IMR-90 (cell line): ENCODE measurements at places on chromosomes 4 and X. TPM values are rescaled to one million over a fixed set of nuclear protein-coding genes. Genes with fewer than 3 reads are reported as not detected.

GRCh38 chr4:113635739-113636437 lies 125.7 kb downstream of the CAMK2D start:
- H3K4me1 ChIP-seq: peaks cover 15% of the 10 kb centered on the region
- H3K27ac ChIP-seq: no peak overlapping the region; the same call in 1 of the 2 replicates
- H3K27me3 ChIP-seq: no peaks in the 10 kb centered on the region
- H3K36me3 ChIP-seq: no peaks in the 10 kb centered on the region

GRCh38 chr4:164977243-164978164 lies at the start of gene TRIM61:
Gene TRIM61 (minus strand): TSS chr4:164977657. CDS start chr4:164970002, 7,655 bp downstream.
- peaks cover 1% of the 10 kb centered on the region; the same call in 1 of the 2 replicates for H3K36me3 ChIP-seq
- H3K27me3 ChIP-seq: no peaks in the 10 kb centered on the region
- peak within 1 kb of the TSS; percentile 45 for H3K27ac ChIP-seq

DNA sequence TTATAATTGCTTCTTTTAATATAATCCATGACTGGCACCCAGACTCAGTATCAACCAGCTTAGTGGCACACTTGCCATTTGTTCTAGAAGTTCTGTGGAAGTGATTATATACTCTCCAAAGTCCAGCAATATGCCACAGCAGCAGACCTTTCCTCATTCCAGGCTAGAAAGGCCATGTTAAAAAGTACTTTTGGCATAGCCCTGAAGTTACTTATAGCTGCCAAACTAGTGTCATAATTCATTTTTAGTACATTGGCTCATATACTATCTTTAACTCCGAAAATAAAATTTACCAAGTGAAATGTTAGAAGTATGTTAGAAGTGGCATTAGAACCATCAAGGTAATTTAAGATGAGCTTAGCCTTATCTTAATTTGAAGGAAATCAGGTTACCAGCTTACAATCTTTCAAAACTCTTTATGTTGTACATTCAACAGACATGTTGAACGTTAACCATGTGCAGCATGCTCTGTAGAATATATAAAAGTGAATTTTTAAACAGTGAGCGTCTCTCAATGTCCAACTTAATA lies 714.2 kb upstream of the LCORL start:
- no peak overlapping the region for H3K4me3 ChIP-seq
- no peaks in the 10 kb centered on the region for H3K4me1 ChIP-seq
- H3K27ac ChIP-seq: no peak overlapping the region
- no peaks in the 10 kb centered on the region for H3K36me3 ChIP-seq
- no peak for DNase-seq

DNA sequence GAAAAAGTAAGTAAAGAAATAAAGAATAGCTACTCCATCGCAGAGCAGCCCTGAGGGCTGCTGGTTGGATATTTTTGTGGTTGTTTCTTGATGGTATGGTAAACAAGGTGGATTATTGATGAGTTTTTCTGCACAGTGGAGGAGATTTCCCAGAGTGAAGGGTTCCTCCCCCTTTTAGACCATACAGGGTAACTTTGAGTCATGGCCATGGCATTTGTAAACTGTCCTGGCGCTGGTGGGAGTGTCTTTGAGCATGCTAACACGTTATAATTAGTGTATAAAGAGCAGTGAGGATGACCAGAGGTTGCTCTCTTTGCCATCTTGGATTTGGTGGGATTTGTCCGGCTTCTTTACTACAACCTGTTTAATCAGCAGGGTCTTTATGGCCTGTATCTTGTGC lies 128.2 kb downstream of the ASMT start:
- no peaks in the 10 kb centered on the region for H3K36me3 ChIP-seq
- DNase-seq: no peak
- no peak overlapping the region for H3K27ac ChIP-seq
- no peaks in the 10 kb centered on the region for H3K4me1 ChIP-seq
- H3K27me3 ChIP-seq: no peaks in the 10 kb centered on the region

DNA sequence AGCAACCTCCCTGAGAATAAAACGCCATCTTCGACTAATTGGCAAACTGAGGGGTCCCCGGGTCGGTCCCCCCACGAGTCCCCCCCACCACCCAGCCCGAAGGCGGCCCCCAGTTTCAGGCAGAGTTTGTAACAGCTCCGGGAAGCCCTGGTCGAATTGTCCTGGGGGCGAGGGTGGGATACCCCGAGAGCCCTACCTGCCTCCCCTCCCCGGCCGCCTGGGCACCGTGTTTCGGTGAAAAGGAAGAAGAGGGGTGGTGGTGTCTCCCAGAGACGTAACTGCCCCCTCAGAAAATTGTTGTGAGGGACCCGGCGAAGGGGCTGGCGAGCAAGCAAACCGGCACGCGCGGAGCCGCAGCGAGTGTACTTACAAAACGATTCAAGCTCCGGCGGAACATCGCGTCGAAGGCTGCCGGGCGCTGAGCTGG lies 1.2 kb downstream of the ATP11C start:
- H3K36me3 ChIP-seq: no peaks in the 10 kb centered on the region
- H3K27me3 ChIP-seq: no peaks in the 10 kb centered on the region
- peak overlapping the region; percentile 70 for H3K27ac ChIP-seq
- no peak for DNase-seq
- no peaks in the 10 kb centered on the region for H3K4me1 ChIP-seq

DNA sequence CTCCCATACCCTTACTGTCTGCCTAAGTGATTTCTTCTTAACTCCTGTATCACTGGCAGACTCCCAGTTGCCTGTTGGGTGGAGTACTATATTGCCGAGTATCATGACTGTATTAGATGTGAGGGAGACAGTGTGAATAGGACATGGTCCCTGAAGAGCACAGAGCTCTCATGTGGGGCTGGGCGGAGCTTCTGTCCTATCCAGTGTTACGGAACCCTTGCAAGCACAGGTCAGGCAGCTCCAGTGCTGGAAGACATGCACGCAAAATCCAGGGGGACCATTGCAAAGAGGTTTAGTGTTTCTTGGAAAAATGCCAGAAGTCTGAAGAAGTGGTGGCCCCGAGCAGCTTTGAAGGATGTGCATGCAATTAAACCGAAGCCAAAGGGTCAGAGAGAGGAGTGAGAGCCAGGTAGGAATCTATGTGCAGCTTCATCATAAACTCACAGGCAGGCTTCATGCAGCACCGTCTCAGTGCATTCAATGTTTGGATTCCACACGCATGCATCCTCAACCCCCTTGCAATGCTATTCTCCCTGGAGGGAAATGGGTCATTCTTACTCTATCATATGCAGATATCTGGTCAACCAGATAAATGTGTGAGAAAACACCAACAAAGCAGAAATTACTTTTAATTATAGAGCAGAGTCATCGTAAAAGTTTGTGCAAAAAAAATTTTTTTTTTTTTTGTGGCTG lies 49.7 kb upstream of the DHRSX start:
- H3K27me3 ChIP-seq: peaks cover 4% of the 10 kb centered on the region; the same call in 1 of the 2 replicates
- H3K36me3 ChIP-seq: no peaks in the 10 kb centered on the region
- H3K4me3 ChIP-seq: no peak overlapping the region
- no peak overlapping the region for H3K27ac ChIP-seq
- no peak for DNase-seq

GRCh38 chr4:123889507-123889906 lies 492.9 kb downstream of the SPRY1 start:
- H3K27ac ChIP-seq: no peak overlapping the region
- no peak overlapping the region for H3K4me3 ChIP-seq
- DNase-seq: no peak
- H3K4me1 ChIP-seq: peaks cover 4% of the 10 kb centered on the region; the same call in 1 of the 2 replicates
- H3K36me3 ChIP-seq: no peaks in the 10 kb centered on the region

DNA sequence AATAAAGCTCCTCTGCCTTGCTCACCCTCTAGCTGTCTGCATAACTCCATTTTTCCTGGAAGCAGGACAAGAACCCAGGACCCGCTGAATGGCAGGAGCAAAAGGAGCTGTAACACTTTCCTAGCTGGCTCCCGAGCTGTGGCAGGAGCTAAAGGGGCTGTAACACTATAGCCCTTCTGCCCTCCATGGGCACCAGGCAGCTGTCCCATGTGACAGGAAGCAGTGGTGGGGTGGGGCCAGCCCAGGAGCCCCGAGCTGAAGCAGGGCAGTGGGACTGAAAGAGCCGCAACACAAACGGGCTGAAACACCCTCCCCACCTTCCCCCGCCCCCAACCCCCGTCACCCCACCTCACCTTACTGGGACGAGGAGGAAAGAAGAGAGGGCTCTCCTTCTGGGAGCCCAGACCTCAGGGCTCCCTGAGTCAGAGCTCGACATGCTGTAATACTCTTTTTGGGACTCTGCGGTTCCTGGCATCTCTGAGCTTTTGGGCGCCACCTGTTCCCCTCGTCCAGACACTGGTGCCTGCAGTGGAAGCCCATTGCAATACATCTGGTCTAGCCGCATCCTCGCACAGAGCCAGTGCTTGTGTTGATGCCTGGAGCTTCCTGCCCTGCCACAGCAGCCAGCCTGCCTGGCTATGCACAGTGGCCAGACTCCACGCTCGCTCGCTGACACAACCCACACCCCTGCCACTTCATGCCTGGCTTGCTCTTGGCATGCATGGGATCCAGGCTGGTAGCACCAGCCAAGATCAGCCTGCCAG lies 39.4 kb downstream of the PPM1K start:
- no peak overlapping the region for H3K4me3 ChIP-seq
- no peaks in the 10 kb centered on the region for H3K4me1 ChIP-seq
- H3K27me3 ChIP-seq: no peaks in the 10 kb centered on the region; the same call in 1 of the 2 replicates
- no peak overlapping the region for H3K27ac ChIP-seq
- no peak for DNase-seq

GRCh38 chr4:114052227-114052626 lies 72.8 kb upstream of the ARSJ start:
- H3K27ac ChIP-seq: no peak overlapping the region
- no peaks in the 10 kb centered on the region for H3K27me3 ChIP-seq
- no peak for DNase-seq
- H3K36me3 ChIP-seq: no peaks in the 10 kb centered on the region
- no peaks in the 10 kb centered on the region for H3K4me1 ChIP-seq

GRCh38 chr4:116361790-116362189 lies 723.6 kb downstream of the TRAM1L1 start:
- no peak overlapping the region for H3K27ac ChIP-seq
- H3K27me3 ChIP-seq: no peaks in the 10 kb centered on the region
- no peak overlapping the region for H3K4me3 ChIP-seq
- DNase-seq: no peak
- H3K4me1 ChIP-seq: no peaks in the 10 kb centered on the region

GRCh38 chrX:110407910-110408545 lies 49.4 kb downstream of the RTL9 start:
- no peaks in the 10 kb centered on the region for H3K36me3 ChIP-seq
- H3K27me3 ChIP-seq: peaks cover 4% of the 10 kb centered on the region; the same call in 1 of the 2 replicates
- H3K4me1 ChIP-seq: peaks cover 10% of the 10 kb centered on the region
- H3K4me3 ChIP-seq: no peak overlapping the region
- no peak overlapping the region for H3K27ac ChIP-seq
- DNase-seq: peak; percentile 71

- no peak overlapping the region for H3K27ac ChIP-seq
- no peaks in the 10 kb centered on the region for H3K27me3 ChIP-seq
- no peaks in the 10 kb centered on the region for H3K4me1 ChIP-seq
- no peak overlapping the region for H3K4me3 ChIP-seq
Measured at GRCh38 chr4:97367878-97368277, 775.4 kb downstream of the STPG2 start.

GRCh38 chrX:107429090-107429489 lies 20.4 kb upstream of the FRMPD3 start:
- peaks cover 3% of the 10 kb centered on the region for H3K27me3 ChIP-seq
- no peaks in the 10 kb centered on the region for H3K36me3 ChIP-seq
- H3K4me3 ChIP-seq: no peak overlapping the region
- no peaks in the 10 kb centered on the region for H3K4me1 ChIP-seq
- no peak overlapping the region for H3K27ac ChIP-seq
- peak; percentile 3 for DNase-seq

- DNase-seq: peak; percentile 31
- H3K4me3 ChIP-seq: no peak overlapping the region
- H3K4me1 ChIP-seq: no peaks in the 10 kb centered on the region
- H3K27me3 ChIP-seq: no peaks in the 10 kb centered on the region
Measured at GRCh38 chrX:8743126-8743732, 11.3 kb upstream of the ANOS1 start.

- no peaks in the 10 kb centered on the region for H3K36me3 ChIP-seq
- H3K27me3 ChIP-seq: peaks cover 10% of the 10 kb centered on the region
- H3K4me1 ChIP-seq: no peaks in the 10 kb centered on the region
- no peak overlapping the region for H3K27ac ChIP-seq
Measured at GRCh38 chrX:24277405-24277804, 36.5 kb downstream of the SUPT20HL2 start.

- no peaks in the 10 kb centered on the region for H3K4me1 ChIP-seq
- no peaks in the 10 kb centered on the region for H3K27me3 ChIP-seq
- no peak overlapping the region for H3K4me3 ChIP-seq
- no peaks in the 10 kb centered on the region for H3K36me3 ChIP-seq
- no peak for DNase-seq
Measured at GRCh38 chr4:102849579-102850104, 19.1 kb upstream of the CISD2 start.

DNA sequence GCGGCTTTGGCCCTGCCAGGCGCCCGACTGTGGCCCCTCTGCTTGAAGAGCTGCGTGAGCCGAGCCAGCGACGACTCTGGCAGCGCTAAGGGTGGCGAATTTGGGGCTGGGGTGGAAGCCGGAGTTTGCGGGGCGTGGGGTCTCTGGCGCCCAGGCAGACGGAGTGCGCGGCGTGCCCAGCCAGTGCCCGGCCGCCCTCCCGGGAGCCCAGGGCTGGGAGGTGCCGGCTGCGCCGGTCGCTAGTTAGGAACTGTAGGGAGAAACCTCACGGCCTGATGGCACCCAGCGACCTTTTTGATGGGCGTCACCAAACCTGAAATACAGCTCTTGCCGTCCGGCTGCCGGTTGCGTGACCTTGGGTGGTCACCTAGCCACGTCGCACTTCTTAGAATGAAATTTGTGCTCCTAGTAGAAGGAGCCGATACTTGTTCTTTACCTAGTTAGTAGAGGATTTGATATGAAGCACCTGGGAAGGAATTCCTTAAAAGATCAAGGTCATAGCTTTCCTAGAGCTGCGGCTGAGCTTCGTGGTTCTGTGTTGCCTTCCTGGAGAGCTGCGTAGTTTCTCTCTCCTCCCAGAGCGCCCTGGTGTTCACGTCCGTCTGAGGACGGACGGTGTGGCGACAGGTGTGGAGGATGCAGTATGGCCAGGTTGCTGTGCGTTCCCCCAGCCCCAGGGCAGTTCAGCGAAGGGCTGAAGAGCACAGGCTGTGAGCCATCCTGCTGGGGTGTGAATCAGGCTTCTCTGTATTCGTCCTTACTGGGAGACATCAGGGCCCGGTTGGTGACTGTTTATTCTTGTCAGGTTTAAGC lies 680 bp downstream of the MAEA start:
- H3K27me3 ChIP-seq: no peaks in the 10 kb centered on the region
- H3K4me3 ChIP-seq: peak overlapping the region; percentile 92
- peaks cover 4% of the 10 kb centered on the region for H3K4me1 ChIP-seq
- H3K27ac ChIP-seq: peak overlapping the region; percentile 60

- H3K36me3 ChIP-seq: no peaks in the 10 kb centered on the region
- no peak overlapping the region for H3K4me3 ChIP-seq
- H3K4me1 ChIP-seq: no peaks in the 10 kb centered on the region
- H3K27me3 ChIP-seq: no peaks in the 10 kb centered on the region
Measured at GRCh38 chrX:78997870-78998558, 52.8 kb downstream of the P2RY10 start.

GRCh38 chrX:13007519-13008188 lies 32.7 kb downstream of the TMSB4X start:
- H3K4me3 ChIP-seq: no peak overlapping the region
- H3K27ac ChIP-seq: peak overlapping the region; percentile 26; the same call in 1 of the 2 replicates
- H3K27me3 ChIP-seq: no peaks in the 10 kb centered on the region
- no peaks in the 10 kb centered on the region for H3K36me3 ChIP-seq
- peak; percentile 33 for DNase-seq
- H3K4me1 ChIP-seq: peaks cover 7% of the 10 kb centered on the region

- peak; percentile 75 for DNase-seq
- H3K27ac ChIP-seq: no peak overlapping the region
- peaks cover 16% of the 10 kb centered on the region for H3K4me1 ChIP-seq
- no peaks in the 10 kb centered on the region for H3K27me3 ChIP-seq
- H3K4me3 ChIP-seq: no peak overlapping the region
Measured at GRCh38 chr4:57114973-57115372, 4.8 kb upstream of the IGFBP7 start.

ETDB gene
- total RNA-seq: not detected in 2 replicates

SHROOM3 gene
- 18.1 and 19.5 TPM in 2 replicates for total RNA-seq

SPANXC gene
- not detected in 2 replicates for total RNA-seq

TMEM271 gene
- total RNA-seq: not detected in 2 replicates

YIPF6 gene
- total RNA-seq: 22.4 and 30.8 TPM in 2 replicates

SLIT2 gene
- 13.6 and 18.1 TPM in 2 replicates for total RNA-seq

PPARGC1A gene
- under 0.01 TPM in 2 replicates for total RNA-seq
